ENCODE measurements at places on chromosomes 6 and 20.

DNA sequence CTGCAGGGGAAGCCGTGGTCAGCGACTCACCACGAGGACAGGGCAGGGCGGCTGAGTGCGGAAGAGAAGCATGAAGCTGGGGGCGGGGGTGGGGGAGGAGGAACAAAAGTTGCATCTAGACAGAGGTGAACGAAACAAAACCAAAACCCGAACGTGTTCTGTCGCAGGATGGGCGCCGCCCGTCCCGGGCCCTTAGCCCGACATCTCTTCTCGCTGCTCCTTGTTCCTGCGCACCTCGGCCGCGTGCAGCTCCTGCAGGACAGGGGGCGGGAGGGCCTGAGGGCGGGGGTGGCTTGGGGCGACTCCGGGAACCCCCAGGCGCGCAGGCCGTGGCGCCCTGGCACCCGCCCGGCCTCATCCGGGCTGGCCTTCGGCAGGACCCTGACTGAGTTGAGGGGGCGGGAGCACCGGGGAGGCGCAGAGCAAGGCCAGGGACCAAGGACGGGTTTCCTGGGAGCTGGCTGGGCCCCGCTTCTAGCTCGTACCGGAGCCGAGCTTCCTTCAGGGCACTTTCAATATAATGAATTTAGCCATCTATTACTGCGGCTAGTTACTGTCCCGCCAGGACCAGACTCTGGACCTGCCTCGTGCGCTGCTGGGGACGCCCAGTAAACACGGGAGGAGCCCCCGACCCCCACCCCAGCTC is 12.0 kb downstream of the STMN3 start:
- DNase-seq: no peak

GRCh38 chr6:169906004-169906687 is 154.7 kb downstream of the ERMARD start:
- DNase-seq: no peak

- DNase-seq: no peak
Measured at GRCh38 chr6:40848868-40849514, 190.0 kb downstream of the UNC5CL start.

- peak; percentile 10 for DNase-seq
Measured at GRCh38 chr6:38739532-38739931, 24.4 kb downstream of the DNAH8 start.

DNA sequence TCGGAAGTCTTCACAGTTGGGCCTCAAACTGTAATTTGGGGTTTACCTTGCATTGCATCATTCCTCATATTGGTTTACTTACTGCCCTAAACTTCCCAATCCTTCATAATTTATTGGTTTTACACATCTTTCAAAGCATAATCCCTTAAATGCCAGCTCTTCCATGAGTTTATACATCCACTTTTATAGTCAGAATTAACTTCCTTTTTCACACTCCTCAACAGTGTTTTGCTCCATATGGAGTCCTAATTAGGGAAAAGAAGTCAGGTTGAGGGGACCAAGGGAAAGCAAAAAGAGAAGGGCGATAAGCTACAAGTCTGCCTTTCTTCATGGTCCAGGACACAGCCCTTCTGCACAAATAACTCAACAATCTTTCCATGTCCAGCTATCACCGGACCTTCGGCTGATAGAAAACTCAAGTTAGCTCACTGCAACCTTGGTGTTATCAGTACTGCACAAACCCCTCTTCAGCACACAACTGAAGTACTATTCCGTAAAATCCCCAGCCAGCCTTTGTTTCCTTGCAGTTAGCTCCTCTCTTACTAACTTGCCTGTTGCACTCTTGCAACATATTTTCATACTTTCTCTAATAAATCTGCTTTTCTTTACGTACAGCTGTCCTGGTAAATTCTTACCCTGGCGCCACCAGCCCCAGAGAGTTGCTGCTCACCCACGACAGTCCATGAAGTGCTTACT is 2.0 kb downstream of the EEF1E1 start:
- DNase-seq: no peak

- no peak for DNase-seq
Measured at GRCh38 chr6:79842376-79843040, 104.8 kb downstream of the ELOVL4 start.

- no peak for DNase-seq
Measured at GRCh38 chr6:24340998-24341938, 16.6 kb downstream of the DCDC2 start.

DNA sequence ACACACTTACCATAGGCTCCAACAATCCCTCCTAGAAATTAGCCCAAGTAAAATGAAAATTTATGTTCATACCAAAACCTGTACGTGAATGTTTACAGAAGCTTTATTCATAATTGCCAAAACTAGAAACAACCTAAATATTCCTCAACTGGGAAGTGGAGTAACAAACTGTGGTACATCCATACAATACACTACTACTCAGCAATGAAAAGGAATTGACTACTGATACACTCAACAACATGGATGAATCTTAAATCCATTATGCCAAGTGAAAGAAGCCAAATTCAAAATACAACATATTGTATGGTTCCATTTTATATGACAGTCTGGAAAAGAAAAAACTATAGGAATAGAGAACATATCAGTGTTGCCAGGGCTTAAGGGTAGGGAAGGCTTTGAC is 19.7 kb upstream of the MMP24 start:
- no peak for DNase-seq

GRCh38 chr20:41483553-41483930 is 116.9 kb upstream of the EMILIN3 start:
- no peak for DNase-seq

- DNase-seq: no peak
Measured at GRCh38 chr6:100126790-100127484, 132.9 kb upstream of the MCHR2 start.

DNA sequence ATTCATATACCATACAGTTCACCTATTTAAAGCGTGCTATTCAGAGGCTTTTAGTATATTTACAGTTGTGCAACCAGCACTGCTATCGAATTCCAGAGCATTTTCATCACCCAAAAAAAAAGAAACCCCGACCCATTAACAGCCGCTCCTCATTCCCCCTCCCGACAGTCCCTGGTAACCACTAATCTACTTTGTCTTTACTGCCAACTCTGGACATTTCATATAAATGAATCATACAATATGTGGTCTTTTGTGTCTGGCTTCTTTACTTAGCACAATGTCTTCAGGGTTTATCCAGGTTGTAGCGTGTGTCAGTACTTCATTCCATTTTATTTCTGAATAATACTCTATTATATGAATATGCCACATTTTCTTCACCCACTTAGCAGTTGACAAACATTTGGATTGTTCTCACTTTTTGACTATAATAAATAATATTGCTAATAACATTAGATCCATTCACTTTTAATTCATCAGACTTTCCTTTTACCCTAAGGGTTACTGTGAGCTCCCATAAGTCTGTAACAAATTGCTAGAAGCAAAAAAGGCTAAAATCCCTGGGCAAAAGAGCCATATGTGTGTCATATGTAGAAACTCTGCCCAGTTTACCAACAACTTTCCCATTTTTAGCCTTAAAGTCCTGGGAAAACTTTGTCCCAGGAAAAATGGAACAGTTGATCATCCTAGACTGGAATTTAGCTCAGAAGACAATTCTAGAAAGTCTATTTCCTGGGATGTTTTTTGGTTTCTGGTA is 23.2 kb upstream of the ROS1 start:
- peak; percentile 95 for DNase-seq

GRCh38 chr6:34350137-34350933 is 42.1 kb downstream of the NUDT3 start:
- no peak for DNase-seq

- peak; percentile 83 for DNase-seq
Measured at GRCh38 chr6:52286798-52287432, 2.4 kb upstream of the MCM3 start.

DNA sequence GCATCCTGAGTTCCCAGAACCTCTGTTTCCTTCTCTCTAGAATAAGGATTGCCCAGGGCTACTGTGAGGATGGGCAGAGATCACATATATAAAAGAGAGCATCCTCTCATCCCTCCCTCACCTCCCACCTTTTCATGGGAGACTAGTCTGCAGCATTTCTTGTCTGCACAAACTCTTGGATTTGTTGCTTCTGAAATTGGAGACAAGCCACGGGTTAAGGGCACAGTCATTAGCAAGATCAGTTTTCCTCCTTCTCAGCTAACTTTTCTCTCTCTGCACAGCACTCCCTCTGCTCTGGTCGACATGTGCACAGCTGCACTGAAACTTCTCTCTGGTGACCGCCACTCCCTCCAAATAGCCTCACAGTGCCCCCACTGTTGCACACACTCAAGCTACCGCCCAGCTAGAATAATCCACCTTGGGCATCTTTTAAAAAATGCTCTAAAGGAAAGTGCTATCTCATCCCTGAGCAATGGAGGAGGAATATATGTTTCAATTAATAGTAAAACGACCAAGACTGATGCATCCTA is 50.9 kb upstream of the DUSP22 start:
- no peak for DNase-seq

DNA sequence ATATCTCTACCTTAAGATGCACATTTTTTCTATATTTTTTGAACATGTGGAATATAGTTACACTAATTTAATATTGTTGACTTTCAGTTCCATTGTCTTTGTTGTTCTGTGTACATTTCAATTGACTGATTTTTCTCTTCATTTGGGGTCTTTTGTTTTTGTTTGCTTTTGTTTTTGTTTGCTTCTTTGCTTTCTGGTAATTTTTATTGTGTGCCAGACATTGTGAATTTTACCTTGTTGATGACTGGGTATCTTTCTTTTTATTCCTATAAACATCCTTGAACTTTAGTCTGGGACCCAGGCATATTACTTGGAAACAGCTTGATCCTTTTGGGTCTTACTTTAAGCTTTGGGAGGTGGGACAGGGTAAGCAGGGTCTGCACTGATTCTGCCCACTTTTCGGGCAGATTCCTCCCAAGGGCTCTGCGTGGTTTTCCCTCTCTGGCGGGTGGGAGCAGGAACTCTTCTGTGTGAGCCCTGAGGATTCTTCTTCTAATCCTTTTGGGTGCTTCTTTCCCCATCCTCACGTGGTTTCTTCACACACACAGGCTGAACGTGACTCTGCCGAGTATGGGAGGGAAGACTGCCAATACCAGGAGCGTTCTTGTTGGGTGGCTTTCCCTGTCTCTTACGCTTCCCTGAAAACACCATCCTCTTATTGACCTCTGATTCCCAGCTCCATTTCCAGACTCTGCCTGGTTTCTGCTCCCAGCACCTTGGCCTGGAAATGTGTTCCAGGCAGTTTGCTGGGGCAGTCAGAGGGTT is 200.5 kb downstream of the ARID1B start:
- DNase-seq: peak; percentile 44

DNA sequence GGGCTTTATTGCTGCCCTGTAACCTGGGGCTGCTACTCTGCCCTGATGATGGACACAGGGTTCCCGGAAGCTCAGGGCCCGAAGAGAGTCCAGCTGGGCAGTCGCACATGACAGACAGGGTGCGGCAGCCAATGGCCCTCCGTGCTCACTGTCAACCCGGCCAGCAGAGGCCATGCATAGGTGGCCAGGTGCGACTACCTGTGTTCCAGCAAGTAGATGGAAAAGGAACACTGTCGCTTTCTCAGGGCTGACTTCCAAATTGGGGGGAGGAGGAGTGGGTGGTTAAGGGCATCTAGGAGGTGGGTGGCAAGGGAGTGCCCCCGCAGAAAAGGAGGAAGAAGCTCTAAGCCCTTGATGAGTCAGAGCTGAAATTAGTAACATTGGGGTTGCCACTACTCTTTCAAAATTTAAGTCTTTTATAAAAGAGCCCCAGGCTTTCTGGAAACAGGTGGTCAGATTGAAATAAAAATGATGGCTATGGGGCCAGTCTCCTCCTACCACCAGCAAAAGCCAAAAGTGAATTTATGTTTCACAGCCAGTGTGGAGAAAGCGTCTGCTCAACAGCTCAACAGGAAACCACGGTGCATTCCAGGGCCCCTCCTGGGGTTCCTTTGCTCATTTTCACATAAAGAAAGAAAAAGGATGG is 2.3 kb upstream of the RAMACL start:
- peak; percentile 72 for DNase-seq

- DNase-seq: no peak
Measured at GRCh38 chr20:46099491-46100287, 9.9 kb upstream of the NCOA5 start.

- no peak for DNase-seq
Measured at GRCh38 chr6:163261361-163261760, 153.2 kb upstream of the QKI start.

DNA sequence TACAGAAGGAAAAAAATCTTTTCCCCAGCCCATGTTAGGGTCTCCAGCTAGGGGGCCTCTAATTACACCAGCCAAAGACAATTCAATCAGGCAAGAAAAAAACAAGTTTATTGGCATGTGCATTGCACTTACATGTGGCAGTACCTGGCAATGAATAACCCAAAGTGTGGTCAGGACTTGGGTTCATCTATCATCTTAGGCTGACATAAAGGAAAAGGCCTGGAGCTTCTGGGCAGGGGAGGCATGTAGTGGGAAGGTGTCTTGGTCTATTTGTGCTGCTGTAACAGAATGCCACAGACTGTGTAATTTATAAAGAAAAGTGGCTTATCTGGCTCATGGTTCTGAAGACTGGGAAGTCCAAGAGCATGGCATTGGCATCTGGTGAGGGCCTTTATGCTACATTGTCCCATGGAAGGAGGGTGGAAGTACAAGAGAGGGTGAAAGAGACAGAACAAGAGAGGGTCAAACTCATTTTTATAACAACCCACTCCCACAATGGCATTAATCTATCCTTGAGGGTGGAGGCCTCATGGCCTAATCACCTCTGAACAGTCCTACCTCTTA is 4.4 kb upstream of the PYGB start:
- DNase-seq: no peak

- DNase-seq: no peak
Measured at GRCh38 chr6:138105446-138105845, 1.8 kb downstream of the PERP start.

DNA sequence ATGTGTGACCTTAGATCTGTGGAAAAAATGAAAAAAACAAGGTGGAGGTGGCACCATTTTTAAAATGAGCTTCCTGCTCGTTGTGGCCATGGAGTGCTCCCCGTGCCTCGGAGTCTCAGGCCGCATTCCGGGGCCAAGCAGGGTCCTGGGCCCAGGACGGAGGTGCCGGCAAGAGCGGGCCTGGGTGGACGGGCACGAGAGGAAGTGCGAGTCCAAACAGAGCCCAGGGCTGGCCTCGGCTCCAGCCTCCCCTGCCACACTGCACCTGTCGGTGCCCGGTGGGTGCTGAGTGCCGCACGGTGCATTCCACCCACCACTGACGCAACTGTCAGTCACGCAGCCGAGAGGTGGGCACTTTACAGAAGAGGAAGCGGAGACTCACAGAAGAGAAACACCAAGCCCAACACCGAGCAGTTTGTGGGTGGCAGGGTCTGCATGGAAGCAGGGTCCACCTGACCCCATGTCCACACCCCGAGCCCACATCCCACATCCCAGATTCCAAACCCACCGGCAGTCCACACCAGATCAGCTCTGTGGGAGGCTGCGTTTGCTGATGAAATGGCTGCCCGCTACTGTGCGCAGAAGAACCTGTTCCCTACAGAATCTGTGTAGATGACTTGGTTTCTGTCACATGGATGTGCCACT is 97.7 kb downstream of the PSMB1 start:
- DNase-seq: no peak

- DNase-seq: no peak
Measured at GRCh38 chr6:49527320-49527719, 23.1 kb upstream of the C6orf141 start.

DNA sequence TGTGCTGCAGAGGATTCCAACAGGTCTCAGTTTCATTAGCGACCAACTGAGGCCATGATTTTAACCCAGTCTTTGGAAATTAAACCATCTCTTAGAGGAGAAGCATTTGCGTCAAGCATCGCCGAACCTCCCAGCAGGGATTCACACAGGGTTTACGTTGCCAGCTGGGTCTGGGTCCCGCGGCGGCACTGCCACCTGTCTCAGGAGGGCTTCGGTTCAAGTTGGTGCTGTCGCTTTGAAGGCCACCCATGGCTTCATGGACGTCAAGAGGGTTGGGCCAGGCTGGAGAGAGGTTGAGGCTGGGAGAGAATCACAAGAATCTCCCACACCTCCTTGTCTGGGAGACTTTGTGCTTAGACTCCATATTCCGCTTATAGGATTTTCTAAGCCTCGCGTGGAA is 43.0 kb upstream of the FRMD1 start:
- no peak for DNase-seq

Measured in fibroblast of pulmonary artery (primary cell).